Stimulated activated CD4-positive, alpha-beta T cell treated with anti-CD3 and anti-CD28 coated beads, Interleukin-15, amount 100 ng/mL, for 1 hour (primary cell): ENCODE measurements at places on chromosomes 2 and 18.

- DNase-seq, result no peak
Observed at GRCh38 chr18:48825101-48825745, 125.5 kb downstream of the SMAD7 start.

GRCh38 chr2:110860630-110861029 is 128.3 kb downstream of the ACOXL start:
- no peak for DNase-seq

- no peak for DNase-seq
Observed at GRCh38 chr2:57177176-57177575, 869.4 kb upstream of the VRK2 start.

DNA sequence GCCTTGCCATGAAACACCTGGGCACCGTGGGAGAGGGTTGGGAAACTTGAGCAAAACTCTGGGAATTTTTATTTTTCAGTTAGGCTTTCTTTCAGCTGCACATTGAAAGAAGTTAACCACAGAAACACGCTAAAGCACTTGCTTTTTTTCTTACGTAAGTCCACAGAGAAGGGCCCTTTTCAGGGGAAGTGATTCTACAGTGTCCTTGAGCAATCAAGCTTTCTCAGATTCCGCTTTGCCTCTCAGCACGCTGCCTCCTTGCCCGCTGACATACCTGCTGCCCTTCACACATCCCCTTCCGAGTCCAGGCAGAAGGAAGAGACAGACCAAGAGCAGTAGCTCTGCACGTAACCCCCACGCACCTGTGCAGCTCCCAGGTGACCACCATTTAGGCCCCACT is 135.5 kb upstream of the MYT1L start:
- DNase-seq, result no peak

- no peak for DNase-seq
Observed at GRCh38 chr2:26399771-26400376, 1.8 kb upstream of the DRC1 start.
